ENCODE measurements at places on chromosomes 6 and 20.

DNA sequence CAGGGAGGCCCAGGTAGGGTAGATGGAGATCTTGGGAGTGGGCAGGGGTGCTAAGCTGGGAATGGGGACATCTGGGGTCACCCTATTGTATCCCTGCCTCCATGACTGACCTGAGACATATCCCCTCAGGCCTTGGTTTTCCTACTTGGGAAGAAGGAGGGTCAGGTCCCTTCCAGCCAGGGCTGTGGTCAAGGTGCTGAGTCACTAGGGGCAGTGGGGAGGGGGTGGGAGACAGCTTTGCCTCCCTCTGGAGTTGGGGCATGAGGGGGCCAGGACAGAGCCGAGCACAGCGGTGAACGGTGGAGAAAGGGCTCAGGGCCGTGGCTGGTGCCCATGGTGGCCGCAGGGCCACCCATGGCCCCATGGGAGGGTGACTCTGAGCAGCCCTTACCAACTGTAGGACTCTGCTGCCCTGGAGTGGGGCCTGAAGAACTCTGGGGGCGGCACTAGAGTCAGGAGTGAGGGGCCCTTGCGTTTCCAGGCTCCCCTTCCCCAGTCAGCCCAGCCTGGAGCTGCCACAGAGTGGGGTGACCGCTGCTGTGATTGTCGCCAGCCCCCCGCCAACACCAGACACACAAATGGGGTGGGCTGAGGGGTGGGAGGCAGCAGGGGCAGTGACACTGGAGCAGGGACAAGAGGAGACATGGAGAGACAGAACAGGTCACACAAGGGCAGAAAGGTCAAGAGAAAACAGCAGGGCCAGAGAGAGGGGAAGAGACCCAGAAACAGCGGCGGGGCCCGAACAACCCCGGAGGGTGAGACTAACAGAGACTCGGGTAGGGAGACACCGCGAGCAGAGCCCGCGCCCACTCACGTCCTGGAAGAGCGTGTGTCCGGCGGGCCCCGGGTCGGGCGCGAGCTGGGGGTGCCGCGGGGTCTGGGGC lies 576 bp downstream of the NECAB3 start:
- DNase-seq = no peak

- no peak for DNase-seq
Measured at GRCh38 chr6:125008261-125008703, 46.0 kb downstream of the RNF217 start.

- no peak for DNase-seq
Measured at GRCh38 chr6:169641461-169642085, 60.3 kb downstream of the WDR27 start.

DNA sequence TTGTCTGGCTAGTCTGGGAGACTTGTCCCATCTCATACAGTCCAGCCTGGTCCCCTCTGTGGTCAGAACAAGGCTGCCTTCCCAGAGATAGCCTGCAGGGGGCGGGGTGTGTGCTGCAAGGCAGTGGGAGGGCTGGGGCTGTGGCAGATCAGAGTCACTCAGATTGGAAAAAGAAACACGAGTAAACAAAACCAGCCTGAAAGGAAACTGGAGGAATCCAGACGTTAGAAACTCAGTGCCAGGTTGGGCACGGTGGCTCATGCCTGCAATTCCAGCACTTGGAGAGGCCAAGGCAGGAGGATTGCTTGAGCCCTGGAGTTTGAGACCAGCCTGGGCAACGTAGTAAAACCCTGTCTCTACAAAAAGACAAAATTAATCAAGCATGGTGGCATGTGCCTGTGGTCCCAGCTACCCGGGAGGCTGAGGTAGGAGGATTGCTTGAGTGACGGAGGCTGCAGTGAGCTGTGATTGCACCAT lies 20.2 kb downstream of the LEMD2 start:
- DNase-seq = peak; percentile 72

GRCh38 chr20:10002866-10003265 lies 31.9 kb upstream of the ANKEF1 start:
- DNase-seq = no peak

DNA sequence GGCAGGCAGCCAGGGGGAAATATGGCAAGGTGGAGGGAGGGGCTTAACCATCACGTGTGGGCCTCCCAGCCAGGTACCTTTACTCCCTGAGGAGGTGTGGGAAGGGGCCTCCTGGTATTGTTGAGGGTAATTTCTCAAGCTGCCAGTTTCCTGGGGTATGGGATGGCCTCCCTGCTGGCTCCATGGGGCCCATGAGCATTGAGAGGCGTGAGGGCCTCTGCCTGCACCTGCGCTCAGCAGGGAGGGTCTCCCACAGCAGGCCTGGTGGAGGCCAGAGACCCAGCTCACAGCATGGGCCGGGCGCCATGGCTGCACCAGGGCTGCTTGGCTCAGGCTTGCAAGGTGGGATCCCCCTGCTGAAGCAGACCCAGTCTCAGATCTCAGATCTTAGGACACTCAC lies 113.0 kb downstream of the GRM4 start:
- no peak for DNase-seq

GRCh38 chr6:89081129-89081422 lies 525 bp downstream of the PNRC1 start:
- DNase-seq = no peak

DNA sequence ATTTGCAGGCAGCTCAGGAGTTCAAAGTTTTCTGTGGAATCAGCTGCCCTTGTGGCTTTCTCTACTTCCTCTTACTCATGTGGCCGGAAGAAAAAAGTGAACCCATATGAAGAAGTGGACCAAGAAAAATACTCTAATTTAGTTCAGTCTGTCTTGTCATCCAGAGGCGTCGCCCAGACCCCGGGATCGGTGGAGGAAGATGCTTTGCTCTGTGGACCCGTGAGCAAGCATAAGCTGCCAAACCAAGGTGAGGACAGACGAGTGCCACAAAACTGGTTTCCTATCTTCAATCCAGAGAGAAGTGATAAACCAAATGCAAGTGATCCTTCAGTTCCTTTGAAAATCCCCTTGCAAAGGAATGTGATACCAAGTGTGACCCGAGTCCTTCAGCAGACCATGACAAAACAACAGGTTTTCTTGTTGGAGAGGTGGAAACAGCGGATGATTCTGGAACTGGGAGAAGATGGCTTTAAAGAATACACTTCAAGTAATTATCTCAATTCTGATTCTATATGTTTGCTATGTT lies 1.1 kb downstream of the MGME1 start:
- peak; percentile 10 for DNase-seq
